HCT116 (cell line): ENCODE measurements at places on chromosomes 5 and 9.
A peak's percentile ranks its signal among the peaks of the same experiment; 100 is the strongest.

DNA sequence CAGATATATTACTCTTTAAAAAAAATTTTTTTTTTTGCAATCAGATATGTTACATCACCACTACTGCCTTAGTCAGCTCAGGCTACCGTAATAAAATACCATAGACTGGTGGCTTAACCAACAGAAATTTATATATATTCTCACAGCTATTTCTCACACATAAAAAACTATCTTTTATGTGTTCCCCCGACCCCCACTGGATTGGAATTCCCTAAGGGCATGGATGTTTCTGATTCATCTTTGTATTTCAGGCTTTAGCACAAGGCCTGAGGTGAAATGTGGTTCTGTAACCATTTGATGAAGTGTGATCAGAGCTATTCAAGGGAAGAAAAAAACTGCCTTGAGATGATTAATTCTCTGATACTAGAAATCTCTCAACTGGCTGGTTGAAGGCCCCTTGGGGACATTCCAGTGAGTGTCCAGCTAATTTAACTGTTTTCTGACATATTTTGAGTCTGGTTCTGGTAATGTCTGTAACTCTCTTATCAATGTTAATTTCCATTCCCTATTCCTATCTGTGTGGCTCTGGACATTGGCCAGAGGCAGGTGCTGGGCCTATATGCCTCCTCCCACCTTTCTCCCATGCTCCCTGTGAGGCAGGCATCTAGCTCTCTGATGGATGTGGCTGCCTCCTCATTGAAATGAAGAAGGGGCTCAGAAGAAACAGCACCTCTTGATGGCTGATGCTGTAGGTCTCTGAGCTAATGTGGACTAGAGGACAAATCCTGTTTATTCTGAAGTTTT is 2.5 kb downstream of the CD14 start:
- DNase-seq, result no peak

- no peak for DNase-seq
These were observed 617.2 kb downstream of the NR2F1-AS1 start for GRCh38 chr5:92963800-92964199.

DNA sequence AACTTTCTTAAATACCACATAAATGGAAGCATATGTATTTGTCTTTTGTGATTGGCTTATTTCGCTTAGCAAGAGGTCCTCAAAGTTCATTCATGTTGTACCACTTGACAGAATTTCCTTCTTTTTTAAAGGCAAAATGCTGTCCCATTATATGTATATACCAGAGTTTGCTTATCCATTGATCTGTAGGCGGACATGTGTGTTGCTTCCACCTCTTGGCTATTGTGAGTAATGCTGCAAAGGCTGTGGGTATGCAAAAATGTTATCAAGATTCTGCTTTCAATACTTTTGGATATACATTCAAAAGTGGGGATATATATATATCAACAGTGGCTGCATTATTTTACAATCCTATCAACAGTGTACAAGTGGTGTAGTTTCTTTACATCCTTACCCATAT is 271.0 kb downstream of the PRR16 start:
- DNase-seq, result no peak

DNA sequence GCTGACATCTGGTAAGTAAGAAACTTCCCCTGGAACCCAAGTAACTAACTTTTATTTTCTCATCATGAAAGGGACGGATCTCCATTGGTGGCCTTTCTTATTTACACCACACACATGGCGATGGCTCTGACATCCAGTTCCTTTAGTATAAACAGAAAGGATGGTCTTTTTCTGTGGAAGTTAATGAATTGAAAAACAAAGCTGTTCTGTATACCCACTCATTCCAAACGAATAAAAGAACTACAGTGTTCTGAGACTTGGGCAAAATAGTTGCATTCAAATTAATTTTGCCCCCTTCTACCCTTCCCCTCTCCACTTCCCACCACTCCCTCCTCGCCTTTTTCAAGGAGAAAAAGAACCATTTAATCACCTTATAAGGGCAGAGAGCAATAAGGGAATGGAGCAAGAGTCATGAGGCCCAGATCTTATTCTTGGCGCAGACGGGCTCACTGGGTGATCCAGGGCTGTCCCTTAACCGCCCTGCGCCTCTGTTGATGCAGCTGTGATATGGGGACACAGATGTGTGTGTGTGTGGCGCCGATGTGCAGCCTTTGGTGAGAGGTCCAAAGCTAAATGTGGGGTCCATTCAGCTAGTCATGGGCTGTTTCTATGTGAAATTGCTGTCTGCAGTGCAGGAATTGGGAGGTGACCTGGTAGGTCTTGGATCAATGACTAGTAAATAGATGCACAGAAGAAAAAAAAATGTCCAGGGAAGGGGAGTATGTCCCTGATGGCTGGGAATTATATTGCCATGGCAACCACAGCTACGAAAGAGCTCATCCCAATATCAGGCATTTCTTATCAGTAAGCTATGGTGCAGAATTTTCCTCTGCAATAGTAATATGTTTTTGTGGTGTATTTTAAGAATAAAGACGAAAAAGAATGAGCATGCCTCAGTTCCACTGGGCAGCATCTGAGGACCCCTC is 141.5 kb upstream of the ERCC6L2 start:
- DNase-seq, result no peak

DNA sequence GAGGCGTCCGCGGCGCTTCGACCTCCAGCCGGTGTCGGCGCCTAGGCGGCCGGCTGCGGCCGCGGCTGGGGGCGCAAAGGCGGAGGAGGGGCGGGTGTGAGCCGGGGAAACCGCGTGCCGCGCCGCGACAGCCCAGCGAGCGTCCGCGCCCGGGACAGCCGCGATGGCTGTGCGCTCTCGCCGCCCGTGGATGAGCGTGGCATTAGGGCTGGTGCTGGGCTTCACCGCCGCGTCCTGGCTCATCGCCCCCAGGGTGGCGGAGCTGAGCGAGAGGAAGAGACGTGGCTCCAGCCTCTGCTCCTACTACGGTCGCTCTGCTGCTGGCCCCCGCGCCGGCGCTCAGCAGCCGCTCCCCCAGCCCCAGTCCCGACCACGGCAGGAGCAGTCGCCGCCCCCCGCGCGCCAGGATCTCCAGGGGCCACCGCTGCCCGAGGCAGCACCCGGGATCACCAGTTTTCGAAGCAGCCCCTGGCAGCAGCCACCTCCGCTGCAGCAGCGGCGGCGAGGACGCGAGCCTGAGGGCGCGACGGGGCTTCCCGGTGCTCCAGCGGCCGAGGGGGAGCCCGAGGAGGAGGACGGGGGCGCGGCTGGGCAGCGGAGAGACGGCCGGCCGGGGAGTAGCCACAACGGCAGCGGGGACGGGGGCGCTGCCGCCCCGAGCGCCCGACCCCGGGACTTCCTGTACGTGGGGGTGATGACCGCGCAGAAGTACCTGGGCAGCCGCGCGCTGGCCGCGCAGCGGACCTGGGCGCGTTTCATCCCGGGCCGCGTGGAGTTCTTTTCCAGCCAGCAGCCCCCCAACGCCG is 605 bp downstream of the CHSY3 start:
- no peak for DNase-seq

GRCh38 chr5:78908173-78909061 is 76.7 kb downstream of the ARSB start:
- DNase-seq, result no peak

- DNase-seq, result no peak
These were observed 388.6 kb upstream of the CDH6 start for GRCh38 chr5:30804739-30805505.

DNA sequence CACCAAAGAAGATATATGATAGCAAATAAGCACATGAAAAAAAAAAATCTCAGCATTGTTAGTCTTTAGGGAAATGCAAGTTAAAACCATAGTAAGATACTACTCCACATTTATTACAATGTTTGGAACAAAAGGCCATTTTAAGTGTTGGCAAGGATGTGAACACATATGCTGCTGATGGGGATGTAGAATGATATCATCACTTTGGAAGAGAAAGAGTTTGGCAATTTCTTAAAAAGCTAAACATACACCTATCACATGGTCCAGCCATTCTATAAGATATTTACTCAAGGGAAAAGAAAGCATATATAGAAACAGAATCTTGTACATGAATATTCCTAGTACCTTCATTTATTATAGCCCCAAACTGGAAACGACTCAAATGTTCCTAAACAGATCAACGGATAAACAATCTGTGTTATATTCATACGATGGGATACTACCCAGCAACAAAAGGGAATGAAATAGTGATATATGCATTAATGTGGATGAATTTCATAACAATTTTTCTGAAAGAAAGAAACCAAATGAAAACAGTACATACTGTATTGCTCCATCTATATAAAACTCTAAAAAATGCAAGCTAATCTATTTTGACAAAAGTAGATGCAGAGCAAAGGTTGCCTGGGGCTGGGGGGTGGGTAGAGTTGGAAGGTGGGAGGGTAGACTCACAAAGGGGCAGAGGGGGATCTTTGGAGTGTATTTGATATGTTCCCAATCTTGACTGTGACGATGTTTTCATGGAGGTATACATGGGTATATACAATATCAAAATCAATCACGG is 45.7 kb upstream of the SMAD5 start:
- no peak for DNase-seq

DNA sequence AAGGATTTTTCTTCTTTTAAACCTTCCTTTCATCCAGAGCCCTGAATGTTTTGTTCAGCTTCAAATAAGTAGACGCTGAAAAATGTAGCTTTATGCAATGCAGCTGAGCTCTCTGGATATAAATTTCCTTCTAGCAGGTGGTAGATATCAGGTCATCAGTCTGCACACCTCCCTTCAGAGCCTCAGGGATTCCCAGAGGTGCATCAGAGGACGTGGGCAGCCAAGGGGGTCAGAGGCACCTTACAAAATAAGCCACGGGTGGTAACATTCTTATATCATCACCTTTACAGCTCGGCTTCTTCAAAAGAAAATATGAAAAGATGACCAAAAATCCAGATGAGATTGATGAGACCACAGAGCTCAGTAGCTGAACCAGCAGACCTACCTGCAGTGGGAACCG is 19.3 kb downstream of the MOCS2 start:
- DNase-seq, result no peak

DNA sequence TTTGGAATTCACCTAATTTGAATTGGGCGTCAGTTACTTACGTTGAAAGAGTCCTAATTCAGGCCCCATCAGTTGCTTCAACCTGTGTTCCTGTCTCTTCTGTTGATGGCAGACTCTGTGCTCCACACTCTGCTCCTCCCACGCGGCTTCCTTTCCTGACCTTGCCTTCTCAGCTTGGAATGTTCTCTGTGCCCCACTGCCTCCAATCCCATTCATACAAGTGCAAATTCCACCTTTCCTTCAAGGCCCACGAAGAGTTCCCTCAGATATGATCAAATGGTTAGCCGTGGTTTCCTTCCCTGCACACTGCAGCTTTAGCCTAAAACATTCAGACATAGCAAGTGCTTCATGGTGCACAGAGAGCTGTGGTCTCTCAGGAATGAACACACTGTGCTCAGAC is 65.7 kb downstream of the SREK1 start:
- DNase-seq, result no peak

- DNase-seq, result no peak
These were observed 360.8 kb upstream of the PANK3 start for GRCh38 chr5:168939887-168940544.

DNA sequence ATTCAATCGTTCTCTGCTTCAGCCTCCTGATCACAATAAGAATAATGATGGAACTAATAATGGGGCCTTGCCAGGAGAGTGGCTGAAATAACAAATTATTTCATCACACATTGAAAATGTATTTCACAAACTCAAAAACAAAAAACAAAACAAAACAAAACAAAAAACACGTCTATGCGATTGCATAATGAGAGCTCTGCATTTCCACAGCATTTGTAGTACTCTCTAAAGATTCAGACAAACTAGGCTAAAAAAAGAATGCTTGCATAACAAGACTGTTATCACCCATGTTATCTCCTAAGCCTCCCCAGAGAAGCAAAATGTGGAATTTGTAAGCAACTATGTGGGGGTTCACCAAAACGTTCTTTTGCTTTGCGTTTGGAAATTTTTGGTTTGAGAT is 48.1 kb downstream of the PRELID2 start:
- DNase-seq, result no peak

GRCh38 chr9:82031538-82032280 is 43.1 kb downstream of the SPATA31D1 start:
- DNase-seq, result peak; percentile 28

GRCh38 chr5:141717043-141717442 is 35.0 kb upstream of the ARAP3 start:
- DNase-seq, result no peak

- DNase-seq, result no peak
These were observed 14.1 kb upstream of the XPA start for GRCh38 chr9:97711223-97711626.
